ENCODE measurements at places on chromosomes 7 and 10.
A peak's percentile ranks its signal among the peaks of the same experiment; 100 is the strongest.

DNA sequence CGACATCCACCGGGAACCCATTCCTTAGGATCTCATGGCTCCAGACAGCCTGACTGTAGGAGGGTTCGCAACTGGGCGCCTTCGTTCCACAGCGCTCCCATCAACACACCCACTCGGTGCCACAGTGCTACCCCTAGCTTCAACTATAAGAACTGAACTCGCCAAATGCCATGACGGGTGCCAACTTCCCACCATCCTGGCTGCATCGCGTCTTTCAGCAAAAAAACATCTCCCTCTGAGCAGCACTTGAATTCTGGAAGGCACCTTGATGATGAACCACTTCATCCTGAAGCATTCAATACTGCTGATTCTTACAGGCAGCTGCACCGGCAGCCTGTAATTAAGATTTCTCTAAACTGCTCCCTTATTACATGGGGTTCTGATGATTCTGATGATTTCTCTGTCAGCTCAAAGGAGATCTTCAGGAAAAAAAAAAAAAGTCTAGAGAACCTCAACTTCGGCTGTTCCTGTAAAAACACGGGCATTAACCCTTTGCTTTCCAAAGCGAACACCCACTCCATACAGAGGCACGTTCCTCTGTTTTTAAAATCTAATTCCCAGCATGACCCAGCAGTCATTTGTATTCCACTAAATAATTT, 1.3 kb downstream of the CYTH3 start:
- DNase-seq, result peak; percentile 51

DNA sequence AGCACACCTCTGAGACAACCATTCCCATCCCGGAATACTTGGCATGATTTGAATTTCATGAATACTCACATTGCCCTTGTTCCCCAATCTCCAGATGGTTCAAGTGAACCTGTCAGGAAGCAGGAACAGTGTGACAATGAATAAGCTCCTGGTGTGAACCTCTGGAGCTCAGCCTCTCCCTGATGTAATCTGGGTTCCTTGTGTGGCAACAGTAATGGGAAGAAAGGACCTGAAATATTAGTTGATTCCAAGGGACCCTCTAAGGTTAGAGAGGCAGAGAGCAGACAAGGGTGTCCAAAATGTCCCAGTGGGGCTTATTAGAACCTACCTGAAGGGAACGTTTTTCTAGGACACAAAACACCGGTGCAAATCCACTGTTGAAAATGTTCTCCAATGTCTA, 8.5 kb downstream of the OR2A7 start:
- no peak for DNase-seq

GRCh38 chr7:88666626-88667025, 92.9 kb upstream of the ZNF804B start:
- no peak for DNase-seq

GRCh38 chr10:96637709-96638108, 50.9 kb upstream of the TM9SF3 start:
- DNase-seq, result no peak

- DNase-seq, result no peak
These were observed 1077.6 kb downstream of the TYW1 start for GRCh38 chr7:68074242-68074641.

DNA sequence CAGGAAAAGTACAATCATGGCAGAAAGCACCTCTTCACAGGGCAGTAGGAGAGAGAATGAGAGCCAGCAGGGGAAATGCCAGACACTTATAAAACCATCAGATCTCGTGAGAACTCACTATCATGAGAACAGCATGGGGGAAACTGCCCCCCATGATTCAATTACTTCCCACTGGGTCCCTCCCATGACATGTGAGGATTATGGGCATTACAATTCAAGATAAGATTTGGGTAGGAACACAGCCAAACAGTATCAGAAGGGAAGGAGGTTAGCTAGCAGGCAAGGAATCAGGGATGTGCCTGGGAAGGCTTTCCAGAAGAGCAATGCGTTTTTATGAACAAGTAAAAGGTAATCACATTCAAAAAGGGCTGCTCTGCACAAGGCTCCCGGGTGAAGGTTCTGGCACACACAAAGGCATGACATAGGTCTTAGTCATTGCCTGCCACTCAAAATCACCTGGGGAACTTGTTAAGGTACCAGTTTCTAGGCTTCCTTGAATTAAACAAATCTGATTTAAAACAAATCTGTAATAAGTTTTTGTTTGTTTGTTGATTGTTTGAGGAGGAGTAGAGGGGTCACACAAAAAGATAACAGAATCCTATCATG, 40.9 kb downstream of the BMPER start:
- DNase-seq, result no peak

DNA sequence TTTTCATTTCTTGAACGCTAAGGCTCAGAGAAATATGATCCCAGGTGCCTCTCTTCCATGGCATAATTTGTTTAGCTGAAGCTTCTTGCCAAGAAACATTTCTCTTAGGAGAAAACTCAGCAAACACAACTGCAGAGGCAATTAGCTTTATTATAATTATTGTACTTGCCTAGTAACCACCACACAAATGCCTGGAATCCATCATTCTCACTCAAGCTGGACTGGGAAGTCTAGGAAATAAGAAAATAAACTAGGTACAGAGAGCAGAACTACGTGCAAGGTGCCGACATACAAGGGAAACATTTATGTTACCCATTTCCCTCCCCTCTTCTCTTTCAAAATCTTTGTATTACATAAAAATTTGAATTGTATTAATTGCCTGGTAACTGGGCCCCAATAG, 15.1 kb downstream of the SLC35B4 start:
- no peak for DNase-seq

GRCh38 chr7:23721456-23721855, 11.4 kb downstream of the STK31 start:
- no peak for DNase-seq

- no peak for DNase-seq
These were observed 16.4 kb downstream of the NACAD start for GRCh38 chr7:45072131-45073030.

- no peak for DNase-seq
These were observed 48.6 kb upstream of the NRP1 start for GRCh38 chr10:33382921-33383713.

DNA sequence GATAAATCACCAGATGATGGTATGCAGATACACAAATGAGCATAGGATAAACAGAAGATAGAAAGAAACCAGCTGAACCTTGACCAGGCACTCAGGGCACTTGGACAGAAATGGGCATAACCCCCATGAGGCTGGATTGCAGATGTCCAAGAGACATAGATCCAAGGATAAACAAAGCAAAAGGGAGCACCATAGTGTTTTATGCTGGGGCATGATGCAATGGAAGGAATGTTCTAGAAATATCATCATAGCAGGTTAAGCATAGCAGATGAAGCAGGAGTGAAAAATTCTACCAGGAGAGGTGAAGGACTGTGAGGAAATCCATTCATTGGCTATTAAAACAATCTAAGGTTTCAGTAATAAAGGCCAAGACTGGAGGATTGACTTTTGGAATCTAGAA, 70.5 kb upstream of the TES start:
- DNase-seq, result no peak

DNA sequence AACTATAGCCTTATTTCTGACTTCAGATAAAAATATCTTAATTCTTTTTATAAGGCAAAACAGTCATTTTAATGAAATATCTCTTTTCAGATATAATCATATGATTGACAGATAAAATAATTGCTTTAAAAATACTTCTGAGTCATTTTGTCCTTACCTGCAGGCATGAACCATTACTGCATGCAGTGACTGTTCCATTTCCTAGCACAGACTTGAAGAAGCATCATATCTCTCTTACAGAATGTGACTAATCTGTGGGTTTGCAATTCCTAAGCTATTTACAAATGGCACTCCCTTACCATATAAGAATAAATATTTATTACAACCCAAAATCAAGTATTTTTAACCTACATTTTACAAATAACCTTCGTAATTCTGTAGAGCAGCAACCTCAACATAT, 120.7 kb downstream of the SRPK2 start:
- DNase-seq, result no peak

DNA sequence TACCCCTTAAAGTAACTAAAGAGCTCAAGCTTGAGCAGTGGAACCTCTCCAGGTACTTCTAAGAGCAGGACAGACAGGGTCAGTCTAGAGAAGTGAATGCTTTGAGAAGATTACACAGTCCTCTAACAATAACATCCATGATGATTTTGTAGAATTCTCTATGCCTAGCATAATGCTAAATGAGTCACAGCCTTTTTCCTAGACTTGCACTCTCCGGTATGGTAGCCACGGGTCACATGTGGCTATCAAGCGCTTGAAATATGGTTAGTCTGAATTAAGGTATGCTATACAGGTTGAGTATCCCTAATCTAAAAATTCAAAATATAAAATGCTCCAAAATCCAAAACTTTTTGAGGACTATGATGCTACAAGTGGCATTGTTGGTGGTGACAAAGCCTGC, 166.6 kb upstream of the MKLN1 start:
- DNase-seq, result no peak

Measured in CD4-positive, alpha-beta T cell treated with Interleukin-4 for 1 hour (primary cell).